CD4-positive, CD25-positive, alpha-beta regulatory T cell (primary cell): ENCODE measurements at places on chromosomes 11 and 22. TPM values are rescaled to one million over a fixed set of nuclear protein-coding genes. Genes with fewer than 3 reads are reported as not detected.

DDIAS gene
- 0.86 TPM for polyA plus RNA-seq

CARD16 gene
- polyA plus RNA-seq: 433 TPM

TMEM151A gene
- not detected for polyA plus RNA-seq

SLC22A12 gene
- polyA plus RNA-seq: not detected

MYOD1 gene
- not detected for polyA plus RNA-seq

DGCR6 gene
- 1.8 TPM for polyA plus RNA-seq

KCNE3 gene
- polyA plus RNA-seq: 0.14 TPM

OR10S1 gene
- not detected for polyA plus RNA-seq

ZNF280B gene
- 0.83 TPM for polyA plus RNA-seq

MS4A2 gene
- polyA plus RNA-seq: not detected

YPEL4 gene
- polyA plus RNA-seq: 0.41 TPM

ADM2 gene
- polyA plus RNA-seq: 0.95 TPM

KCNJ11 gene
- polyA plus RNA-seq: not detected

UPB1 gene
- polyA plus RNA-seq: not detected

TMPRSS13 gene
- 0.57 TPM for polyA plus RNA-seq

SEC14L6 gene
- 0.09 TPM for polyA plus RNA-seq

RIMBP3B gene
- not detected for polyA plus RNA-seq

SLC36A4 gene
- polyA plus RNA-seq: 17.4 TPM

OR52A1 gene
- polyA plus RNA-seq: not detected

OR51B5 gene
- polyA plus RNA-seq: 0.41 TPM

TNKS1BP1 gene
- 2.1 TPM for polyA plus RNA-seq

SLC7A4 gene
- polyA plus RNA-seq: not detected

TRIM29 gene
- not detected for polyA plus RNA-seq

PHETA2 gene
- 2.6 TPM for polyA plus RNA-seq

MRPL48 gene
- 67.3 TPM for polyA plus RNA-seq
